Uterine smooth muscle cell (primary cell): ENCODE measurements at places on chromosomes 3 and 15. TPM values are rescaled to one million over a fixed set of nuclear protein-coding genes. Genes with fewer than 3 reads are reported as not detected.

The PLA2G4E gene
- total RNA-seq: not detected in 2 replicates

The FBXW12 gene
- not detected in 2 replicates for total RNA-seq

The UCN2 gene
- 1.2 and 1.5 TPM in 2 replicates for total RNA-seq

The GOLGA8T gene
- total RNA-seq: not detected in 2 replicates
